ENCODE measurements at places on chromosomes 3 and 15. TPM values are rescaled to one million over a fixed set of nuclear protein-coding genes. Genes with fewer than 3 reads are reported as not detected.

The ACKR4 gene
- total RNA-seq = not detected

The CNTN4 gene
- 57.6 TPM for total RNA-seq

The FHIT gene
- 5.4 TPM for total RNA-seq

The TEX55 gene
- total RNA-seq = not detected

The CLDN18 gene
- 0.09 TPM for total RNA-seq

The PAK6 gene
- total RNA-seq = 3.7 TPM

The USP4 gene
- total RNA-seq = 39.7 TPM

The PARP14 gene
- total RNA-seq = 15.2 TPM

The TM4SF1 gene
- total RNA-seq = 22.4 TPM

The CCR9 gene
- not detected for total RNA-seq
